Fibroblast of upper back skin (primary cell): ENCODE measurements at places on chromosomes 6 and 20.

GRCh38 chr20:44650771-44651433 is 597 bp downstream of the ADA start:
- DNase-seq: no peak

DNA sequence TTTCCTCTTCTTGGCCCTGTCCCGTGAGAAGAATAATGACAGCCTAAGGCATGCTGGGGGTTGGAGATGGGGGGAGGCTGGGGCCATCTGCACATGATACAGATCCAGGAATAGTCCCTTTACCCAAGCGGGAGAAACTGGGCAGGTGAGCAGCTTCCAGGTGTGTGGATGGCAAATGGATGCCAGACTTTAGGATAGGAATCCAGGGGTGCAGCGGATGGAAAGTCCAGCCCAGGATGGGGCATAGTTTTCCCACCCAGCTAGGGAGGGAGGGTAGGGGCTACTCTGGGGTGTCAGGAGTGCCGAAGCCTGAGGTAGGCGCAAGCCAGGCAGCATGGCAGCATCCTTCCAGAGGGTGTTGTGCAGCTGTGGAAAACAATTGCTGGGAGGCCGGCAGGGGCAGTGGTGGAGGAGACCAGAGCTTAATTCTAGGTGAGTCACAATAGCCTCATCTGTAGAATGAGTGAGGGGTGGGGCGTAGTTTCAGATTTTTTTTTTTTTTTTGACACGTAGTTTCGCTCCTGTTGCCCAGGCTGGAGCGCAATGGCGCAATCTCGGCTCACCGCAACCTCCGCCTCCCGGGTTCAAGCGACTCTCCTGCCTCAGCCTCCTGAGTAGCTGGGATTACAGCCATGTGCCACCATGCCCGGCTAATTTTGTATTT is 15.4 kb upstream of the FAM110A start:
- DNase-seq: no peak

GRCh38 chr20:15911581-15911980 is 661.7 kb downstream of the KIF16B start:
- no peak for DNase-seq

DNA sequence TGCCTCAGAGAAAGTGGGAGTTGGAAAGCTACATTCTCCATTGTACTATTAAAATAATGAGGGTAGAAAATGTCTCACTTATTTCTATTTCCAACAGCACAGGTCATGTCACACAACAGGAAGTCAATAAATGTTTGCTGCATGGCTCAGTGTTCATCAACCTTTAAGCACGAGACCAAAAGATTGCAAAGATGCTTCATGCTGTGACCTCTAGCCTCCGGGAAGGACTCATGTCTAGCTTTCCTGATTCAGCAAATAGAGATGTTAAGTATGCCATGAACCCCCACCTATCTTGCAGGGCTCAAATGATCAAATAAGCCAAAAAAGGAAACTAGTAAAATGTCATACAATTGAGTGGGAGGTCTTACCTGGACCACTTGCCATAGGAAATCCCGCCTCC is 57.4 kb downstream of the NCOA6 start:
- peak; percentile 51 for DNase-seq

DNA sequence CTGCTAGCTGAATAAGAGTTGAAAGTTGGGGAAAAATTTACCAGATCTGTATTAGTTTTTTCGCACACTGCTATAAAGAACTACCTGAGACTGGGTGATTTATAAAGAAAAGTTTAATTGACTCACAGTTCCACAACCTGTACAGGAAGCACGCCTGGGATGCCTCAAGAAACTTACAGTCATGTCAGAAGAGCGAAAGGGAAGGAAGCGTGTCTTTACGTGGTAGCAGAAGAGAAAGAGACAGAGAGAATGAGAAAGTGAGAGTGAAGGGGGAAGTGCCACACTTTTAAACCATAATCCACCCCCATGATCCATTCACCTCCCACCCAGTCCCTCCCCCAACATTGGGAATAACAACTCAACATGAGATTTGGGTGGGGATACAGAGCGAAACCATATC is 79.6 kb downstream of the KHDC1L start:
- no peak for DNase-seq

DNA sequence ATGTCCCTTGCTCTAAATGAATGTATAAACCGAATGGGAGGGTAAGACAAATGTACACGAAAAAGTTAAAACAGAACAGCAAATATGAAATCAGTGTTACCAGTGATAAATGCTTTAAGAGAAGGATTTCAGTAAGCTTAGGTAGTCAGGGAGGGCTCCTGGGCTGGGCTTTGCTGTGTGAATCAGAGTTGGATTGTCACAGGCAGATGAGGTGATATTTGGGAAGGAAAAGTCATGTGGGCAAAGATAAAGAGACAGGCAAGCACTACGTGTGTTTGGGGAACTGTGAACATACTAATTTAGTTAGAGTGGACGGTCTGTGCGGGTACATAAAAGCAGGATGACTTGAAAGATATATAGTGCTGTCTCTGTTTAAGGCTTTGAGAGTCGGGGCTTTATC is 114.8 kb downstream of the CRYBG1 start:
- DNase-seq: no peak

- peak; percentile 1 for DNase-seq
Observed at GRCh38 chr20:39190666-39191570, 228.8 kb downstream of the DHX35 start.

GRCh38 chr6:52407467-52407866 is 12.7 kb upstream of the EFHC1 start:
- peak; percentile 57 for DNase-seq

GRCh38 chr6:113318575-113318917 is 538.6 kb upstream of the MARCKS start:
- no peak for DNase-seq

DNA sequence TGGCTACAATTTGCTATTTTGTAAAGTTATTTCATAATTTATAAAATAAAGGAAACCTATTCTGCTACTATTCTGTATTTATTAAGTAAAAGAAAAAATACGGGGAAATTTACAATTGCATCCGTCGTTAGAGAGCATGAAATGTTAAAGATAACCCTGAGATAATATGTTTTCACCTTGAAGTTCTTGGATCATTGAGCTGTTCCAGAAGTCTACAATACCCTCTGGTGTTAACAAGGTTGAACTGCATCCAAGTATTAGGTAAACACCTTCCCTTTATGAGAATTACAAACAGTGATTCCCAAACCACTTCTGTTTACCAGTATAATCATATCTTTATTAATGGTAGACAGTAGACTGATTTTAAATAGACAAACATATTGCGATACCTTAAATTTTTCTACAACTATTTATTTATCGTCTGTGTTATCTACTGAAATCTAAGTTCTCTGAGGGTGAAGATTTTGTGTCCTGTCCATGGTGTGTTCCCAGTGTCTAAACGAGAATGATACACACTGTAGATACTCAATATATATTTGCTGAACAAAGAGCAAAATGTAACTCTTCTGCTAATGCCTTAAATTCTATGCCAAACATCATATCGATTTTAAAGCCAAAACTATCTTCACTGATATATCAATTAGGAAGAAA is 28.2 kb downstream of the TBC1D32 start:
- DNase-seq: peak; percentile 41

DNA sequence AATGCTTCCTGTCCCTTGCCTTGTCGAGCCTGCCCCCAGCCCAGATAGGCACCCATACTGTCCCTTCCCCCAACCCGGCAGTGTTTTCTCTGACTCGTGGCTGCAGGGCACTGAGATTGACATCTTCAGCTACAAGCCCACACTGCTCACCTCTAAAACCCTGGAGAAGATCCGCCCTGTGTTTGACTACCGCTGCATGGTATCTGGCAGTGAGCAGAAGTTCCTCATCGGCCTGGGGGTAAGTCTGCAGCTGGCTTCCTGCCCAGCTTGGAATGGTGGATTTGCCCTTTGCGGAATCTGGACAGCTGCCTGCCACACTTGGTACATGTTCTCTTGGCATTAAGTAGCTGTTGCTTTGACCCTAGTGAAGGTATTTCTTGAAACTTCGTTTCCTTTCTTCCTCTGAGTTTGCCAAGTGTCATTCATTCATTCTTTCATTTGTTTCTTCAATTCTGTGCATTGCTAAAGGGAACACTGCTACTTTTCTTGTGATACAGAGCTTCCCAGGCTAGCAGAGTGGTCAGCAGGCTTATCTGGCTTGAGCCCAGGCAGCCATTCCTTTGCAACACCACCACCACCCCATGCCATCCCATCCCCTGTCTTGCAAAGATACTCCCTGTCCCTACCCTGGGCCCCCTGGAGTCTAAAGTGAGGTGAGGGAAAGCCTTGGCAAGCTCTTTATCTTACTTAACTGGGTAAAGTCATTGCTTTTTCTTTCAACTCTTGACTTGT is 26.2 kb downstream of the CCDC167 start:
- DNase-seq: no peak

GRCh38 chr6:16522937-16523336 is 238.3 kb downstream of the ATXN1 start:
- DNase-seq: no peak

DNA sequence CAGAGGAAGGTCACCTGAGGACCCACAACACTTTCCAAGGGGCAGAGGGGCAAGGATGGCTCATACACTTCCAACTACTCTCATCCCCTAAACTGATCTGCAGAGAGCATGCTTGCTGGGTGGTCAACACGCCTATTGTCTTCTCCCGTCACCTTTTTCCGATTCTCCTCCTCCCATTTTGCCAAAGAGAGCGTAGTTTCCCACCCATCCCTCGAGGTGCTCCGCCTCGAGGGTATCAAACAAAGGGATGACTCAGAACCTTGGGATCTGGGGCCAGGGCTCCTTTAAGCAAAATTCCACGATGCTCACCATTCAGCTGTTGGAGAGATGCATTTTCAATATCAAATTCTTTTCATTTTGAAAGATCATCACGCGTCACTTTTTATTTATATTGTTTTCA is 507.5 kb upstream of the SULF2 start:
- DNase-seq: peak; percentile 38

- no peak for DNase-seq
Observed at GRCh38 chr20:1696521-1697209, 39.1 kb upstream of the SIRPG start.

- DNase-seq: no peak
Observed at GRCh38 chr6:98471444-98471843, 362.9 kb upstream of the POU3F2 start.

GRCh38 chr6:145714731-145715130 is 20.6 kb downstream of the EPM2A start:
- DNase-seq: no peak

- DNase-seq: no peak
Observed at GRCh38 chr6:89299466-89299850, 15.6 kb downstream of the GABRR2 start.

DNA sequence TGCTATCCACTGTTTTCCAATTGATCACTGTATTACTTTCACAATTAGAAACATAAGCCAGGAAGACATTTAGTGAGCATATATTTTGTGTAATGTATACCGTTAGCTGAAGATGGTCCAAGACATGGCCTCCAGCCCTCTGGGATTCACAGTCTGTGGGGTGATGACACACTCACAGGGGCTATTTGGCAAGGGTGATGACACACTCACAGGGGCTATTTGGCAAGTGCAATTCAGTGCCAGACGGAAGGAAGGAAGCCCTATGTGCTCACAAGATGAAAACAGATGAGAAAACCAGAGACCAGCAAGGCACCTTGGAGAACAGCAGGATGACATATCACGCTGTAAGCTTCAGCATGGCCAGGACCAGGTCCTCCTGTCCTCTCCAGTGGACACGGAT is 183.7 kb downstream of the MBOAT1 start:
- DNase-seq: no peak

DNA sequence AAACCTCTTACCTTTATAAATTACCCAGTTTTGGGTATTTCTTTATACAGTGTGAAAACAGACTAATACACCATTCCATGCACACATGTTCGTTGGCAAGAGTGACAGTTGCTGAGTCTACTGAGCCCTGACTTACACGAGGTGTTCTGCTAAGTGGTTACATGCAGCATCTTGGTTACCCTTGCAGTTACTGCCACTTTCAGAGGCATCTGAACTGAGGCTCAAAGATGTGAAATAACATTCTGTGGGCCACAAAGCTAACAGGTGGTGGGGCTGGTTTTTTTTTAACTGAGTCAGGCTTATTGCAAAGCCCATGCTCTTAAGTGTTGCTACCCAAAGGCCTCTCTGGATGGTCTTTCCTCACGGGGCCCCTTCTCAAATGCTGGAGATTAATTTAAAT is 54.4 kb upstream of the GTSF1L start:
- no peak for DNase-seq

DNA sequence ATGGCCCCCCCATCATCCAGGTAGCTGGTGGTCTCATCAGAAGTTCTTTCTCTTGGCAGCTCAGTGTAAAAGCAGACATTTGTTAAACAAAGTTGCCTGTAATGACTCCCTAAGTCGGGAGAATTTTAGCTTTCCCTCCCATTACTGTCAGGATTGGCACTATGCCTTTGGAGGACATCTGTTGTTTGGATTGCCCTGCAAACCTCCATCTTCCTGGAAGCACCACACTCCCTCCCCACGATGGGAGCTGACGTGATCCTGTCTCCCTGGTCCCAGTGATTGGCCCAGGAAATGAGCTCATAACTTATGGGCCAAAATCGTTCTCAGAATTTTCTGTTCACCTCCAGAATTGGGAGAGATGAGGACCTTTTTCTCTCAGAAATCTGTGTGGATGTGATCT is 42.6 kb upstream of the CNR1 start:
- DNase-seq: no peak

- DNase-seq: peak; percentile 38
Observed at GRCh38 chr20:10671919-10672623, 1.7 kb downstream of the JAG1 start.

GRCh38 chr6:30847421-30847970 is 36.8 kb upstream of the DDR1 start:
- DNase-seq: no peak

GRCh38 chr6:32867554-32868256 is 13.7 kb downstream of the PSMB9 start:
- no peak for DNase-seq

GRCh38 chr6:67757465-67758033 is 877.5 kb upstream of the ADGRB3 start:
- no peak for DNase-seq

- DNase-seq: peak; percentile 88
Observed at GRCh38 chr6:88376768-88377387, 210.7 kb upstream of the CNR1 start.

- DNase-seq: no peak
Observed at GRCh38 chr6:84445068-84445467, 217.6 kb upstream of the CEP162 start.

- DNase-seq: peak; percentile 35
Observed at GRCh38 chr6:14910692-14911547, 334.9 kb upstream of the JARID2 start.

- peak; percentile 75 for DNase-seq
Observed at GRCh38 chr20:11544029-11544678, 373.5 kb upstream of the BTBD3 start.

GRCh38 chr20:59403261-59403961 is 103.0 kb downstream of the EDN3 start:
- peak; percentile 27 for DNase-seq

GRCh38 chr6:89117211-89118108 is at the start of gene SRSF12:
TSS of gene SRSF12 (minus strand) at chr6:89118071. CDS start at chr6:89117887, 184 bp downstream.
- peak; percentile 23 for DNase-seq
